Activated CD4-positive, alpha-beta T cell treated with anti-CD3 and anti-CD28 coated beads, Interleukin-2, amount 50 U/mL, for 24 hours (primary cell): ENCODE measurements at places on chromosomes 11 and 22.
A peak's percentile ranks its signal among the peaks of the same experiment; 100 is the strongest.

DNA sequence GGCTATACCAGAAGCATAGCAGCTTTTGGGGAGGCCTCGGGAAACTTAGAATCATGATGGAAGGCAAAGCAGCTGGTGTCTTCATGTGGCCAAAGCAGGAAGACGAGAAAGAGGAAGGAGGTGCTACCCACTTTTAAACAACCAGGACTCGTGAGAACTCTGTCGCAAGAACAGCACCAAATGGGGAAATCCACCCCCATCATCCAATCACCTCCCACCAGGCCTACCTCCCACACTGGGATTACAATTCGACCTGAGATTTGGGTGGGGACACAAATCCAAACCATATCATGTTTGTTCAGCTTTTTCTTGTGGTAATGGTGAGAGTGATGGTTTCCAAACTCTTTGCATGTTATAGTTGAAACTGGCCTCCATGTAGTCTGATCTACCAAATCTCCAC is 32.5 kb upstream of the OR10D3 start:
- DNase-seq: no peak

DNA sequence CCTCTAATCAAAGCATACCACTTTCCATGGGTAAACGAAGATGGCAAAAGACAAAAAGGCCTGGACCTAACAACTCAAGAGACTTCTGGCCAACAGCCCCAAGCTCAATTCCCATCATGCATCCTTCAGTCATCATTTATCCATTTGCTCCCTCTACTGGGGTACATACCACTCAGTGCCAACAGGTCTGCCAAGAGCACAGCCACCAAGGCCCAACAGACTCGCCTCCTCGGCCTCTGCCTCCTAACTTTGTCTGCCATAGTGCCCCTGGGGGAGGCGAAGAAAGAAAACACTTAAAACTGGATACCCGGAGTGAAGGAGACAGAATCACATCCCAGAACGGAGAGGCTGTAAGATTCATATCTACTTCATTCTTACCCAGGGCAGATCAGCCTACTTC is 1.1 kb downstream of the HYOU1 start:
- no peak for DNase-seq

GRCh38 chr11:57476047-57476756 is 15.9 kb downstream of the RTN4RL2 start:
- no peak for DNase-seq

DNA sequence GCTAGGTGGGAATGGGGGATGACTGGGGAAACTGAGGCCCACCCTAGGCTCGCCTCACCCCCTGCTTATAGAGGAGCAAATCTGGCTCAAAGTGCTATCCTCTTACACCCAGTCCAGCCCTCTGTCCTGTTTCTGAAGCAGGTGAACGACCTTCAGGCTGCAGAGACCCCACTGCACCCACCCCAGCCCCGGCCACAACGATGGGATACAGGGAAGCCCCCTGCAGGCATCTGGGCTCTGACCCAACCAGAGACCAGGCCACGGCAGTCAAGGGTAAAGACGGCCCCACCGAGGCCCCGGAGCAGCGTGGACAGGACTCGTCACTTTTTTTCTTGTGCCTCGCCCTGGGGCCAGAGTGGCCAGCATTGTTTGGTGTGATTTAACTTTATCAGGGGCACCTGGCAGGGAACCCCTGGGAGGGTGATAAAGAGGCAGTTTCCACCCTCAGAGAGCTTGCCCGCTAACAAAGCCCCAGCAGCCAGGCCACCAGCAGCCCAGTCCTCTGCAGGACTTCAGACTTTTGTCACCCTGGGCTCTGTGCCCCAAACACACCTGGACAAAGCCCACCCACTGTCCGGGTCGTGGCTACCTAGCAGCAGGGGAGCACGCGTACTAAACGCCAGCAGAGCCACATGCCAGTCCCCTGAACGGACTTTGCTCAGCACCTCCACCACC is 612.6 kb downstream of the TBC1D22A start:
- DNase-seq: no peak

DNA sequence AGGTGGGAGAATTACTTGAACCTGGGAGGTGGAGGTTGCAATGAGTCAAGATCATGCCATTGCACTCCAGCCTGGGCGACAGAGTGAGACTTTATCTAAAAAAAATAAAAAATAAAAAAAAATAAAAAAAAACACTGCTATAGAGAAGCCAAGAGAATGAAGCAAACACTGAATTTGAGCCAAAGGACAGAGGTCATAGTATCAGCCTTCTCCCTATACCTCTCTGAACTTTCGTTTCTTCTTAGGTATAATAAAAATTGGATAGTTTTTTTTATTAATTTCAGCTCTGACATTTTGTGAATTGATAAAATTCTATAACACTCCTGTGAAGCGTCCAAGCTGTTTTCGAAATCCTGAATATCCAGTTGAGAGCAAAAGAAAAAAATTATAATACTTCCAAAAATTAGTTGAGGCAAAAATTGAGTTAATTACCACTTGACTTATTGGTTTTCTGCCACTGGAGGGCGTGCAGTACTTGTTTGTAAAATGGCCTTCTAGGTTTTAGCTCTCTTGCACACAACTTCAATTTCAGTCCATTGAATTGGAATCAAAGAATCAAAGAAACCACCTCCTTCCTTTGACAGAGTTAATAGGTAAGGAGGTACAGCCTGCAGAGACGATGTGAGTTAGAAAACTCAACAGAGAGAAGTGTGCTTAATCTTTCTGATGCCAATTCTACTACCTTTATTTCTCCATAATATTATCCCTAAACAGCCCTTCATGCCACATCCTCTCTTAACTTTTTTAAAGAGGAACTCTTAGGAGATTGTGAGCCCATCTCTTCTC is 143.2 kb downstream of the BBOX1 start:
- peak; percentile 17 for DNase-seq

- DNase-seq: no peak
Observed at GRCh38 chr11:126891556-126892217, 108.9 kb downstream of the KIRREL3 start.

DNA sequence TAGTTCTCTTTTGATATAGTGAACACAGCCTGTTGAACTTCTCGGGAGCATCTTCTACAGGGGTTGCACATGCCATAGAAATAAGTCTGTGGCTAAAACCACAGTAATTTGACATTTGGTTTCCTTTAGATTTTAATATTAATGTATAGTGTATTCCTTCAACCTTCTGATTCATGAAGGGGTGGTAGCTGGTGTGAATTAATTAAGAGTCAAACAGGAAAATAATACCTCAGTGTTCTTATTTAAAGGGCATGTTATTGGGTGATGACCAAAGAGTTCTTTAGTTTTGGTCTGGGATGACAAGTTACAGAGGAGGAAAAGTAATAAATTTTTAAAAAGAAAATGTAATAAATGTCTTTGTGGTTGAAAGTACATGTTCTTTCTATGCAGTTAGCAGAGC is 86.8 kb downstream of the PDHX start:
- no peak for DNase-seq

GRCh38 chr11:14529951-14530350 is 9.8 kb upstream of the PSMA1 start:
- no peak for DNase-seq

GRCh38 chr11:112042161-112042960 is 17.2 kb downstream of the DLAT start:
- DNase-seq: no peak

DNA sequence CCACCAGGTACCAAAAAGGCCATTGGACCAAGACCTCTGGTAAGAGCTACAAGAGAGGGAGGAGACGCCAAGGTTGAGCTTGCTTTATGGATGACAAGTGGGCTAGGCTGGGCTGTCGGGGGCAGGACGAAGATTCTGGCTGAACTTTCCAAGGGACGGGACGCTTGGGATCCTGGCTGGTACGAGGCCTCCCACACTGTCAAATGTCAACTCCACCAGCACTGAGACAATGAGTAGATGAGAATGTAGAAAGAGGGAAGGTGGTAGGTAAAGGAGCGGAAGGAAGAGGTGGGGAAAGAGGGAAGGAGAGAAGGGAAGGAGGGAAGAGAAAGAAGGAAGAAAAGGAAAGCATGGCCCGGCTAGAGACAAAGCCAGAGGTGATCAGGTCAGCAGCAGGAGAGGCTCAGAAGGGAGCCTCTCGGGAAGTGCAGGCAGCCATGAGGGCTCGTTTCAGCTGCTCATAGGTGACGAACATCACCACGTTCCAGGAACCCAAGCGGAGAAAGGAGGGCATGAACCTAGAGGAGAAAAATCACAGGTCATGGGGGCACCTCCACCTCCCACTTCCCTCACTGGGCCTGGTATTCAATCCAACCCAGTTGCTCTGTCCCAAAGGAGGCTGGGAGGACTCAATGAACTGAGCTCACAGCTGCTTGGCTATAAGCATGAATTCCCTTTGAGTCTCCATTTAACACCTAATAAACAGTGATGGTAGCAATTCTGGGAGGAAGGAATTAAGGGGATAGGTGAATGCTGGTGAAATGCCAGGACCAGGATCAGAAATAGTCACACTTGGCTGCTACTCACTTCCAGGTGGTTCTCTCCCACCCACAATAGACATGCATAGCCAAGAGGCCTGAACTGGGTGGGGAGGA is 7.8 kb downstream of the UCP2 start:
- DNase-seq: no peak

DNA sequence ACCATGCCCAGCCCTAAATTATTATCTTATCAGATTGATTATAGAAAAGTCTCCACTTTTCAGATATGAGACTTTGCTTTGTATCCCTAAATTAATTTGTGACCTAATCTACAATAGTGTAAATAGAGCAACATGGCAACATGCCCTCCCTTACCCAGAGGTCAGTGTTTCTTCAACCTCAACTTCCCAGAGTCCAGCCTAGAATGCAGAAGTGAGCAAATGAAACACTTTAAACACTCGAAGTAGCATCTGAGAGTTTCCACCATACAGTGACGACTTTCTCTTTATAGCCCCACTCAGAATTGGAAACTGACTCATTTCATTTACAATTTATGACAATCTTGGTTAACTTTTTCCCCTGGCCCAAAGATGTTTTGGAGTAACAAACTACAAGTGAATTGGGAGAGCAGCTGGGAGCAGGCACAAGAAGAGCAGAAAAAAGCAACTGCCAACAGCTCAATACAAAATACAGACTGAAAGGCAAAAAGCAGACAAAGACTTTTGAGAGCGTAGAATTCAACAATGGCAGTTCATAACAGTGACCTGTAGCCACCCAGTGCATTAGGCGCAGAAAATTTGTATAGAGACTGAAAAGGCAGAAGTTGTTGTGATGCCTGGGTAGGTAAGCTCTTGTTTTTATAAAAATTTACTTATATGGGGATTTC is 10.1 kb upstream of the BLID start:
- no peak for DNase-seq

- no peak for DNase-seq
Observed at GRCh38 chr22:31055635-31056159, 25.4 kb upstream of the SMTN start.

GRCh38 chr22:49724893-49725489 is 102.7 kb downstream of the BRD1 start:
- peak; percentile 48 for DNase-seq

- no peak for DNase-seq
Observed at GRCh38 chr11:3173795-3174194, 8.7 kb upstream of the OSBPL5 start.

GRCh38 chr11:22276535-22276934 is 61.6 kb upstream of the SLC17A6 start:
- no peak for DNase-seq

- no peak for DNase-seq
Observed at GRCh38 chr11:63613517-63614135, 607 bp downstream of the PLAAT3 start.

DNA sequence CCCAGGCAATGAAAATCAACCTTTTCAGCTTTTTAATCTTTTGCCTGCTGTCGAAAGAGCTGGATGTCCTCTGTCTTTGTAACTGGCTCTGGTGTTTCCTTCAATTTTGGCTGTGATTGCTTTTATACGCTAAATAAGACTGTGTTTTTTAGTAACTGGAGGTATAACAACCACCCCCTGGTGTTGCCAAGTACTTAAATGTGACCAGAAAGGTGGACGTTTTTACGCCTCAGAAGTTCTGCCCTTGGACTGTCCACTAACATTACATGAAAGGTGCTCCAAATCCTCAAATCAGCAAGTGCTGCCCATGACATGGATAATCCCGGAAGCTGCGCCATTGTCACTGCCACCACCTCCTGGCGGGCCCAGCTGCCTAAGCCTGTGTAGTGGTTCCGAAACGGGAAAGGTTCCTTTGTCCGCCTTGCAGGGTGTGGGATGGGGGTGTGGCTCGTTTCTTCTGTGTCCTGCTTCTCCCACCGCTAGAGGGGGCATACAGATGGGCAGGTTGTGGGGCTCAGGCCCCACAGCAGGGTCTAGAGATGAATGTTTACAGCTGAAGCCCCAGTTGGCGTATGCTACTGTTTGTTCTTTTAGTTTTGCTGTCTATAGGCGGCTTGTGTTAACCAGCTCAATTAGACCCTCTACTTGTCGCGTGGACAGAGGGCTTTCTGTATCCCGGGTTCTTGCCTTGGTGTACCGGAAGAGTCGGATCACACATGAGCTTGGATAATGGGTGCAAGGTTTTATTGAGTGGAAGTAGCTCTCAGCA is 82.2 kb upstream of the SEPTIN5 start:
- DNase-seq: no peak

- no peak for DNase-seq
Observed at GRCh38 chr11:69562816-69563215, 78.1 kb upstream of the CCND1 start.

- no peak for DNase-seq
Observed at GRCh38 chr11:45960387-45961095, 38.1 kb downstream of the LARGE2 start.

DNA sequence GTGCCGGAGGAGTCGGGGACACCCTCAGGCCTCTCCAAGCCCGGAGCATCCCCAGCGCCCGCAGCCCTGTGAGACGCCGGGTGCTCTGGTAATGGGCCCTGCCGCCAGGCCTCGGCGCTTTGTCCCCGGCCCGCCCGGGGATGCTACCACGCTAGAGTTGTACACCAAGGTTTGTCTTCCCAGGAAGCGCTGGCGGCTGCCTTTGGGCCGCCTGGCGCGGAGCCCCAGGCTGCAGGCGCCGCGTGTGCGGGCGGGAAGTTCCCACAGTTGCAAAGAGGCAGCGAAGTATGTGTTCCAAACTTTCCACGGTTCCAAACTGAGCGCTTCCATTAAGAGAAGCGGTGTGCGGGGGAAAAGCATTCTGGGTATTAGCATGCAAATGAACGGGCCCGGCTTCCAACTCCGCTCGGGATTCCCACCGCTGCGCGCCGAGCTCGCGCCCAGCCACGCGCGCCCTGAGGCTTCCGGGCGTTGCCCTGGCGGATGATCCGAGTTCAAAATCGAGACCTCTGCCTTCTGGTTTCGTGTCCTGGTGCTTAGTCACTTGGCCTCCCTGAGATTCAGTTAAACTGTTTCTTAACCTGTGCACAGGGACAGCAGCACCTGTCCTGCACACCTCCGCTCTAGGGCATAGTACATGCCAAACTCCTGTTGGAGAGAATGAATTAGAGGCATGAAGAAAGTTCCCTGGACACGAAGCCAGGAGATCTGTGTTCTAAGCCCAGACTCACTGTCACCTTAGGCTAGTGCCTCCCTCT is 1.3 kb upstream of the PATZ1 start:
- peak; percentile 70 for DNase-seq

GRCh38 chr11:92846491-92847125 is 122.8 kb upstream of the MTNR1B start:
- DNase-seq: no peak

GRCh38 chr22:49953680-49954344 is 6.8 kb upstream of the PIM3 start:
- no peak for DNase-seq

- DNase-seq: no peak
Observed at GRCh38 chr11:62459080-62459479, 40.2 kb downstream of the SCGB1A1 start.

- no peak for DNase-seq
Observed at GRCh38 chr11:88353386-88353785, 15.8 kb upstream of the CTSC start.
